SHP77 treated with DMSO at 0.1 percent for 48 hours (cell line): ENCODE measurements at places on chromosomes 2 and 18.
A peak's percentile ranks its signal among the peaks of the same experiment; 100 is the strongest.

DNA sequence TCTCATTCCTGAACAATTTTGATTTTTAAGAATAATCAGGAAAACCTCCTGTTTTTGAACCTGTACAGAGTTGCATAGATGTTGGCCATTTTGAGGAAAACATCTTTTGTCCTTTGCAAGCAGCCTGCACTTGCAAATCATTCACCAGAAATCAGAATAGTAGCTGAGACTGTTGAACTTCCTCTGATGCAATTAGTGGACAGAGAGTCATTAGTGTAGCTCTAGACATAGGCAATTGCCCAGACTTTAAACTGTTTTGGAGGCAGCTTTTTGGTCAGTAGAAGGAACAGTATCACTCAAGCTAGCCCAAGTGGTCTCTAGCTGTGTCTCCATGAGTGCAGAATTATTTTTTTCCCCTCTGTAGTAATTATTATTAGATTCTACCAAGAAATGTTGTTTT lies 326.1 kb downstream of the PIK3C3 start:
- no peak for DNase-seq

DNA sequence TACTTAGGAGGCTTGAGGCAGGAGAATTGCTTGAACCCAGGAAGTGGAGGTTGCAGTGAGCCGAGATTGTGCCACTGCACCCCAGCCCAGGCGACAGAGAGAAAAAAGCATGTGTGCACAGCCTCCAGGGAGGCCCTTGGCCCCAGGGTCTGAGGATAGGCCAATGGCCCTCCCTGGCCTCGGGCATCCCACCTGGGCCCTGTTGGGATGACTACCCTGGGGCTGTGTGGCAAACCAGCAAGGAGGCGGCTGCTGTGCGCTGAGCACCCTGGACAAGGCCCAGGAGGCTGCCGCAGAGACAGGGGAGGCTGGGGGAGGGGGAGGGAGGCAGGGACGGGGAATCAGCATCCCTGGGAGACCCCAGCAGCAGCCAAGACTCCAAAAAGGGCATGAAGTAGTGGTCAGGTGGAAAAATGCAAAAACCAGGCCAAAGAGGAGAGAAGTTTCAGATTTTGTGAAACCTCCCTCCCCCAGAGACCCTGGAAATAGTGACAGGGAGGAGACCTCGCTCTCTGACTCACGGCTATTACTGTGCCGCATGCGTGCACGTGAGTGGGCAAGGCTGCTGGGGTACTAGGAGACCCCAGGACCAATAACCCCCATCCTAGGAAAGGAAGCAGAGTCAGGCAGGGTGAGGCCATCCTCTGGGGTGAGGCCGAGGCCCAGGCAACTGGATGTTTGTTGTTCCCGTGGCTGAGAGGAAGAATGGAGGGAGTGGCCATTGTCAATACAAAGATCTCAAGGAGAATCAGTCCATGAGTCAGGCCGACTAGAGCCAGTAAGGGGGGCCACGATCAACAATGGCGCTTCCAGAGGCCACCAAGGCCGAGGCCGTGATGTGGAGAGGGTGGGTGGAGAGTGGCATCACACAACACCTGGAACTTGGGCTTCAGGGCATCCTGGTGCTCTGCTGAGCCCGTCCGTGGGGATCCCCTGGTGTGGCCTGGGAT lies 16.0 kb upstream of the B3GNT7 start:
- no peak for DNase-seq

GRCh38 chr2:56475191-56475590 lies 291.4 kb downstream of the CCDC85A start:
- no peak for DNase-seq

- DNase-seq: no peak
Measured at GRCh38 chr2:142174176-142174575, 43.4 kb upstream of the LRP1B start.

DNA sequence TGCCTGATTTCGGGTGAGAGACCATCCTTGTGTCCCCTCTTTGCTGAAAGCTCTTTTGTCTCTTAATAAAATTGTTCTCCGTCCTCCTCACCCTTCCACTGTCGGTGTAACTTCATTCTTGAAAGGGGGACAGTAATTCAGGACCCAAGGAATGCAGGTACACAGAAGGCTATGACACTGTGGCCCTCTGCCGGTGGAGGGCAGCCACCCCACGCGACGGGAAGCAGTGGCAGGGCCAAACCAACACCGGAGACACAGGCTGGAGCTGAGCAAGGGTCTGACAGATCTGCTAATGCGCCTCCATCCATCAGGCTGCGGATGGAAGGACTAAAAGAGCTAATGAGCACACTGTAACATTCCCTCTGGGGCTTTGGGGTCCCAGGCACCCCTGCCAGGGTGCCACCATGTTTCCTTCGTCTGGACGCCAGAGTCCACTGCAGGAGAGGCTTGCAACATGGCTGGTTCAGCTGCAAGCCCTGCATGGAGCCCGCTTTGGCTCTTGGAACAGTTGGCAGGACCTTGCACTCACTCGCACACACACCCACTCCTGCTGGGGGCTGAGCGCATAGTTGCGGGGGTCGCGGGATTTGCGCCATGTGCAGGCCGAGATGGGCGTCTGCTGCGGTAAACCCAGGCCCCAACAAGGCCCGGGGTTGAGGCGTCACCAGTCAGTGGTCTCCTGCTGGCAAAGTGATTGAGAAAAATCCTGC lies 544.1 kb upstream of the CDH7 start:
- DNase-seq: no peak

DNA sequence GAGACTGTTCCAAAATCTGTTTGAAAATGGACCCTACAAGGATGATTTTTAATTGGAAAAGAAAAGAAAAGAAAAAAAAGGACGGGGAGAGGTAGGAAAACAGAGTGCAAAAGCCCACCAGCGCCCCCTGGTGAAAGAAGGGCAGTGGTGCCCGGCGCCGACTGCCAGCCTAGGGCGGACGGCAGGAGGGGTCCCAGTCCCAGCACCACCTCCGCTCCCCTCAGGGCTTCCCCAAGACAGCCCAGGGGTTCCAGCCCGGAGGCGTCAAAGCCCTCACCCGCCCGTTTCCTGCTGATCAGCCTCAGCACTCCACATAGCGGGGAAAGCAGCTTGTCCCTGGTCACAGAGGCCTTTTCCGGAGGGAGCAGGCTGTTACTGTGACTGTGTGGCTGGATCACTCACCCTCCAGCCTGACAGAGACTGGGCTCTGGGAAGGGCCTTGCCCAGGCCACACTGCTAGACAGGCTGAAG lies 213.9 kb downstream of the TFCP2L1 start:
- peak; percentile 47 for DNase-seq

DNA sequence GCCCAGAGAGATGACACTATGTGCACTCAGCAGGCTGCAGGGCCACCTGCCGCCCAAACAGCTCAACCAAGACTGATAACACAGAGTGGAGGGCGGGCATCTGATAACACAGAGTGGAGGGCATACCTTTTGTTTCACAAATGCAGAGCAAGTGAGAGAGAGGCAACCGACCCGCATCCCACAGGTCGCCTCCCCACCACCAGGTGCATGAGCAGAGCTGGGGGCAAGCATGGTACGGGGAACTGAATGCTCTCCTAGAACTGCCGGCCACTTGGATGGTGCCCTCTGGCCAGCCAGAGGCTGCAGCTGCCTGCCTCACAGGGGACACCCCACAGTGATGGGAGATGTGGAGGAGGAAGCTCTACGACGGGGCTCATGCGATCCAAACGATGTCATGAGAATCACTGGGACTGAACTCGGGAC lies 49.5 kb downstream of the ANO7 start:
- no peak for DNase-seq

DNA sequence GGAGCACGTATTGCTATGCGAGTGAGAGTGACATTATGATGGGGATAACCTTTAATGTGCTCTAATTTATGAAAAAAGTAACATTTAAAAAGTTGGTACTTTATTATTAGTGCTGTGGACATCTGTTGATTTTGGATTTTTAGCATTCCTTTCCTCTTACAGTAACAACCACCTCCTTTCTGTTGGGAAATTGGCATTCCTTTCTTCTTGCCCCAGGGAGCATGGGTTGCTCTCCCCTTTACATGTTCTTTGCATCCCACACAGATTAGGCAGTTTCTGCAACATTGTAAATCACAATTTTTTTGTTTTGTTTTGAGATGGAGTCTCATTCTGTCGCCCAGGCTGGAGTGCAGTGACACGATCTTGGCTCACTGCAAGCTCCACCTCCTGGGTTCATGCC lies 300.2 kb downstream of the LPIN1 start:
- no peak for DNase-seq

- no peak for DNase-seq
Measured at GRCh38 chr2:234287650-234288049, 209.2 kb downstream of the ARL4C start.

DNA sequence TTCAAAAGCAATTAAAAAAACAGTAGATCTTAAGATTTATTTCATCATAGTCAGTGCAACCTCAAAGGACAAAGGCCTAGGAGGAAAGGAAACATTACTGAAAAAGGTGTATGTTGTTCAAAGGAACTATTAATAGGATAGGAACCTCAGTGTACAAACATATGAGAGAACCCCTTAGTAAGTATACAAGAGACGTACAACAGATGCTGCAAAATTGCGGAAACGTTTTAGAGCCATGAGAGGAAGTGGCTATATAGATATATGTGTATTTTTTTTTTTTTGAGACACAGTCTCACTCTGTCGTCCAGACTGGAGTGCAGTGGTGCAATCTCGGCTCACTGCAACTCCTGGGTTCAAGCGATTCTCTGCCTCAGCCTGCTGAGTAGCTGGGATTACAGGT lies 22.2 kb downstream of the PIK3C3 start:
- no peak for DNase-seq

- DNase-seq: no peak
Measured at GRCh38 chr2:151823651-151824050, 4.6 kb downstream of the ARL5A start.

DNA sequence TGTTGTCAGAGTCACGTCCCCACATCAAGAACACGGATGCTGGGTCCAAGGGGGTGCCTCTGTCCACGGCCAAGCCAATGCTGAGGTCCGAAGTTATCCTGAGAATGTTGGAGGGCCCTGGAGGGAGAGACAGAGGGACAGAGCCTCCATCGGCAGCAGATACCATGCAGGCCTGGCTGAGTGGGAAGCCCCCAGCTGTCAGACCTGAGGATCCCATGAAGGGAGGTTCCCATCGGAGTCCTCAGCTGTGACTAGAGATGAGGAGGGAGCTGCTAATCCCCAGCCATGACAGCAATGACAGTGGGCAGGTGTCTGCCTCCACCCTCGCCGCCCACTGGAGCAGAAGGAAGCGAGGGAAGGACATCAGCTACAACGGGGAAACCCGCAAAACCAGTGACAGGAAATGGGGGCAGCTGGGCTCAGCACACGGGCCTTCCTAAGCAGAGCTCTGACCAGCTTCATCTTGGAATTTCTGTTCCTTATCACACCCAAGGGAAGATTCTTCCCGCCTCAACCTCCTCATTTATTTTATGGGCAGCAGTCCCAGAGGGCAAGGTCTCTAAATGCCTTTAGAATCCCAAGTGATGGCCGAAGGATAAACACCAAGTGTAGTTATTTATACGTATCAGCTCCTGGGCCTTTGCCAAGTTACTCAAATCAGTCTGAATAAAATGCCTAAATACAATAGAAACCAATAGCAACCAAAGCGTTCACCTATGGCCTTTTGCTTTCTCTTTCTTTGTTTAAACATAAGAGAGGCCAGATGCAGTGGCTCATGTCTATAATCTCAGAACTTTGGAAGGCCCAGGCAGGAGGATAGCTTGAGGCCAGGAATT lies 32.2 kb downstream of the FAM178B start:
- peak; percentile 29 for DNase-seq

GRCh38 chr2:98458207-98458606 lies 13.5 kb downstream of the INPP4A start:
- no peak for DNase-seq

- DNase-seq: no peak
Measured at GRCh38 chr2:72198532-72199241, 51.0 kb upstream of the CYP26B1 start.

- DNase-seq: no peak
Measured at GRCh38 chr18:49690312-49690711, 123.0 kb downstream of the ACAA2 start.

DNA sequence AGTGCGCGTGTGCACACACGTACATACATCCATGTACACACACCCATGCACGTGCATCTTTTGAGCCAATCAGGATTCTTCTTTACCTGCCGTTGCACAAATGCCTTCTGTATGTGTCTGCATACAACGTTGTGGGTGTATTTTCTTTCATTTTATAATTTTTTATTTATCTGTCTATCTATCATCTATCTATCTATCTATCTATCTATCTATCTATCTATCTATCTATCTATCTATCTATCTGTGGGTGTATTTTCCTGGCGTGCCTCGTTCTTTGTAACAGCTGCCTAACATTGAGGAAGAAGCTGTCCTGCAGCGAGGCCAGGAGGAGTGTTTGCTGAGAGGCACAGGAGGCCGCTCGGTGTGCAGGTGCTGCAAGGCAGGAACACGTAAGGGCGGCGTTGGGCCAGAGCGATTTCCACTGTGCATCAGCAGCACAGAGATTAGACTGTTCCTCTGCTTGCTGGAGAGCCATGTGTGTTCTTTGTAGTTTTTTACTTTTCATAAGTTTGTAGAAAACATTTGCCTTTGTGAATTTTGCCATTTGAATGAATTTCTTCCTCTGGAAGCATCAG lies 84.4 kb downstream of the DGKD start:
- no peak for DNase-seq

- no peak for DNase-seq
Measured at GRCh38 chr18:44358402-44358801, 322.3 kb upstream of the SETBP1 start.

DNA sequence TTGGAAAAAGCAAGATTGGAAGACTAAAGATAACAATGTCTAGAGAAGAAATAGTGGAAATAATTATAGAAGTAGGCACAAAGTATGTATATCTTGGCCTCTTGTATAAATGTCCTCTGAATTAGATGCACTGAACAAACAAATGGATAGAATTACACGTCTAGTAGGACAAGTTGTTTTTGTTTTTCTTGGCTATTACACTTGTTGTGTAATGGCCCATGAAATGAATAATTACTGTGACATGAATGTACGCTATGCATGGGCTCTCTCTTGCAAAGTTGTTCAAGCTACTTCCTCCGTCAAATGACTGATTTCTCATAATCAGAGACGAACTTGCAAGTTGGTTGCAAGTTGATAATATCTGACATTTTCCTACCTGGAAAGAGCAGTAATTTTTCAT lies 126.2 kb downstream of the PDE1A start:
- DNase-seq: no peak

DNA sequence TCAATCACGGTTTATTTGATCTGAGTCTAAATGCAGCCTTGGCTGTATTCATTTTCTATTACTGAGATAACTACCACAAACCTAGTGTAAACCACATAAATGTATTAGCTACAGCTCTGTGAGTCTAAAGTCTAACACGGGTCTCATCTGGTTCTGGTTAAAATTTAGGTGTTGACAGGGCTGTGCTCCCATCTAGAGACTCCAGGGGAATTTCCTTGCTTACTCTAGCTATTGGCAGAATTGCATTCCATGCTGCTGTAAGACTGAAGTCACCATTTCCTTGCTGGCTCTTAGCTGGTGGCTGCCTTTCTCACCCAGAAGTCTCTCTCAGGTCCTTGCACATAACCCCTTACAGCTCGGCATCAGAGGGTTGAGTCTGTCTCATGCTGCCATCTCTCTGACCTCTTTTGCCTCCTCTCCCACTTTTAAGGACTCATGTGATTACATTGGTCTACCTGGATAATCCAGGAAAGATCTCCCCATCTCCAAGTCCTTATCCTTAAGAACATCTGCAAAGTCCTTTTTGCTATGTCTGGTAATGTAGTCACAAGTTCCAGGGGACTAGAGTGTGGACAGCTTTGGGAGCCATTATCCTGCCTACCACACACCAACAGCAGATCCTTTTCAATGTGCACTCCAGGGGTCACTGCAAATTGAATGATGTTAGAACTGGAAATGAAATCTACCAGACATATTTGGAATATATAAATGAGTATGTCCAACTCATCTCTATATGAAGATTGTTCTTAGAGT lies 207.0 kb upstream of the AGAP1 start:
- no peak for DNase-seq

GRCh38 chr2:9905413-9905812 lies 46.1 kb upstream of the GRHL1 start:
- no peak for DNase-seq
